ENCODE measurements at places on chromosomes 1 and 21.

DNA sequence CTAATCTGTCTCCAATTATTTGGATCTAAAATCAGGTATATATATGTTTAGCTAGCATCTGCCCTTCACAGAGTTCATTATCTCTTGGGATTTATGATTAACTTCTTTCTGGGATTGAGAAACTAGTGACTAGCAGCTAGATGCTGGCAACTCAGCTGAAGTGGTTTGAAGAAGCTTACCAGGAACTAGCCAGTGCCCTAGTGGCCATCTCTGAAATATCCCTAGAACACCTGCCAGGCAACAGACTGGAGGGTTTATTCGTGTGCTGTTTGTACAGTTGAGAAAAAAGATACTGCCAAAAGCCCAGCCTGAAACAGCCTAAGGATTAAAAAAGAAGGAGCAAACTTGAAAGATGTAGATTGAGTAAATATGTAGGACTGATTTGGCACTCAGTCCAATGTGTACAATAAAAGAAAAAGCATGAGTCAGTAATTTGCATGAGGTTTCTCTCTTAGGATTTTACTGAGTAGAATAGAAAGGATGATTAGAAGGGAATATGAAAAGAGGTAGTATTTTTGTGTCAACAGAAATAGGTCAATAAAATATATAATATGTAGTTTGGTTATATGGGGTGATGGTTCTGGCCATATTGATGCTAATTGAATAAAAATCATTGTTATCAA, 1144.6 kb upstream of the ADGRL2 start:
- DNase-seq, result no peak

GRCh38 chr1:187326557-187326956, 497.8 kb downstream of the PLA2G4A start:
- no peak for DNase-seq

DNA sequence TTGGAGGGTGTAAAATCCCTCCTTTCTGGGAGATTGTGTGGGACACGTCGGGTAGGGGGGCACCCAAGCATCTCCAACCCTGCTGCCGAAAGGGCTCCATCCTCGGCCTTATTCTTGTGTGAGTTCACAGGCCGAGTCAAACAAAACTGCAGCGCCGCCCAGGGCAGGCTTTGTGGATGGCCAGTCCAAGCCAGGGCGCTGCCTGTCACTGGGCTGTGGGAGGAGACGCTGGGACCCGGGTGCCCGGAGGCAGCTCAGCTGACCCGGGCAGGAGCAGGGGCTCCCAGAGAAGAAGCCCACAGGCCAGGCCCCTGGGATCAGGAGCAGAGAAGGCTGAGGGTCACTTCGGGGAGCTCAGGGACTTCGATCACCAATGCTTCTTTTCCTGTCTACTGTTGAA, 31.8 kb upstream of the ARHGEF16 start:
- DNase-seq, result no peak

DNA sequence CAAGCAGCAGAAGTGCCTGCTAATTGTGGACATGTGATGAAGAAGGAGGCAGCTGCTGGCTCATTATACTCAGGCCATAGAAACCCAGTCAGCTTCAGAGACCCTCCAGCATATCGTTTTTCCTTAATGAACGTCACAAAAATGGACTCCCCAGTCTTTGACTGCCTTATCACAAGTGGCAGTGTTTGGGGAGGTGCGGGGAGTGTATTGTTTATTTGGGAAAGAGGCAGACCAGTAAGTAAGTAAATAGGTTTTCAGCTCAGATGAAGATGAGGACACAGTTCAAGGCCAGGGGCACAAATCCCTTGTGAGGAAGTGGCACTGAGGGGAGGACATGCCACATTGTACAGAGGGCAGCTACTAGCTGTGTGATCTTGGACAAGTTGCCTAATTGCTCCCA, 43.5 kb upstream of the NRDC start:
- DNase-seq, result no peak

GRCh38 chr1:68495968-68496679, 758 bp downstream of the DEPDC1 start:
- no peak for DNase-seq

All from non-pigmented ciliary epithelial cell (primary cell).